ENCODE measurements at places on chromosomes 1 and 21.

DNA sequence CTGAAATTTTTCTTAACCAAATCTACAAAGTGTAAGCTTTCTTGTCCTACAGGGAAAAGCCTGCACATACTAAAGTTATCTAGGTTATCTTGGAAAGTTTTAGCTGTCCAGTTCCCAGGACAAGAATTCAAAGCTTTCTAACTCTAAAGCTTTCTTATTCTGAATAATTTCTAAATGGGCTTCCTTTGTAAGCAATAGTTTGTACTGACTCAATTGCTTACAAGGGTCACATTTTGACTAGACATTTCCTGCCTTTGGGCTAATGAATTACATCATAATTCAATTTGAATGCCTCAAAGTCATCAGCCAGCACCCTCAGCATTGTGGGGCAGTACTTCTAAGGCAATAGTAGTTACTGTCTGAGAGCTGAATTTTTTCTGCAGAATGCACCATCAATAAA, 223.0 kb downstream of the LTN1 start:
- DNase-seq: no peak

GRCh38 chr1:44631333-44631646, 43.0 kb downstream of the TMEM53 start:
- DNase-seq: no peak

DNA sequence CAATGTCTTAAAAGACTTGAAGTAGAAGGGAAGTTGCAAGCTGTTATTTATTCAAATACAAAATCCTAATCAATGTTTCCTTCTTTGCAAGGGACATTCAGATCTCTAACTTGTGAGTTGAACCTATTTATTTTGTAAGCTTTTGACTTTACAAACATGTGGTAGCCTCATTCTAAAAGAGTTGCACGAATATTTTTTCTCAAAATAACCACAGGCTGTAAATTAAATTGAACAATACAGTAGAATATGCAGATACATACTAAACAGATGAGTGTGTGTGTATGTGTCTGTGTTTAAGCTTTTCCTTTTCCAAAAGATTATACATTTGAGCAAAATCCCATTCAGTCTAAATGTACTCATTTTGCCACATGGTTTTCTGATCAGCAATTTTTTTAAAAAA, 4.8 kb upstream of the DYNLT5 start:
- no peak for DNase-seq

- no peak for DNase-seq
Measured at GRCh38 chr1:91689641-91690481, 189.2 kb downstream of the CDC7 start.

- DNase-seq: peak; percentile 72
Measured at GRCh38 chr21:39094847-39095579, 88.2 kb downstream of the PSMG1 start.

DNA sequence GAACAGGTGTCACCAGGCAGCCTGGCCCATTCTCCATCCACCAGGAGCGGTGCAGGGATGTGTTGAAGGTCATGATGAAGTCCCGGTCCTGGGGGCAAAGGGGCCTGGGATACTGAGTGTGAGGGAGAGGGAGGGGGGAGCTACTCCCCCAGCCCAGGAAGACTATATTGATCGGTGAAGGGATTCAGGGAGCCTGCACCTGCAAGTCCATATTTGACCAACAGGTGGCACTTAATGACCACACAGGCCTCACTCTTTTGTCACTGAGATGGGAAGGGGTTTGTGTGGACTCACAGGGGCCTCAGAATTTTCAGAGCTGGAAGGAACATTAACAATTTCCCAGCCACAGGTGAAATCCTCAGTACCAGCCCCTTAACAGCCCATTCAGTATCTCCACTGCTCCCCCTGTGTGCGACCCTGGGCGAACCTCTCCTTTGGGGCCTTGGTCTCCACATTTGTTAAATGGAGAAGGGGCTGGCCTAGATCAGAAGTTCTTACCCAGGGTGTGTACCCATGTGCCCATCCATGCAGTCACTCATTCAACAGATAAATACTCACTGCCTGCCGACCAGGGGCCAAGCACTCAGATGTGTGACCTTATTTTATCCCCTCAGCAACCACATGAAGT, 55.6 kb downstream of the NKAIN1 start:
- DNase-seq: peak; percentile 63

GRCh38 chr1:109383854-109384253, 13.9 kb downstream of the SORT1 start:
- DNase-seq: no peak

GRCh38 chr1:100631015-100631551, 88.5 kb upstream of the VCAM1 start:
- peak; percentile 62 for DNase-seq

DNA sequence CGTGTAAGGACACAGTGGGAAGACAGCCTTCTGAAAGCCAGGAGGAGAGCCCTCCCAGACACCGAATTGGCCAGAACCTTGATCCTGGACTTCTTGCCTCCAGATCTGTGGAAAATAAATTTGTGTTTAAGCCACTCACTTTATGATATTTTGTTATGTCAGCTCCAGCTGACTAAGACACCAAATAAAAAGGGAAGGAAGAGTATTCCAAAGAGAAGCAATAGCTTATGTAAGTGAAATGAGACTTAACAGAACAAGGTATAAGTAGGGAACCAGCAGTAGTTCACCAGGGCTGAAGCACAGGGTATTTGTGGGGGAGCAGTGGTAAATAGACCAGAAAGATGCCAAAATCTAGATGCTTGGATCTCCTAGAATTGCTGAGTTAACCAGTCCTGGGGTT, 94.2 kb upstream of the WLS start:
- DNase-seq: no peak

GRCh38 chr1:203340112-203340790, 10.7 kb downstream of the FMOD start:
- DNase-seq: peak; percentile 81

DNA sequence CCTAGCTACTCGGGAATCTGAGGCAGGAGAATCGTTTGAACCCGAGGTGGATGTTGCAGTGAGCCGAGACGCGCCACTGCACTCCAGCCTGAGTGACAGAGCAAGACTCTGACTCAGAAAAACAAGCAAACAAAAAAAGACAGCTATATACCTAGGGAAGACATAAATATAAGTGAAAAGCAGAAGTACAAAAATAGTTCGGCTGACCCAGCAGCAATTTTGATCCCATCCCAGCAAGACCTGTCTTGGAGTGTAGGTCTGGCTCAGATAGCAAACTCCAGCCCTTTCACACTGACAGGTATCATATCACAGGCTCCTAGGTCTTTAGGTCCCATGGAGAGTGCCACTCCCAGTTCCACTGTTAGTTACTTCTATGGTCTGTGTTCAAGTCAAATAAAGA, 14.6 kb downstream of the MTX1 start:
- DNase-seq: peak; percentile 77

DNA sequence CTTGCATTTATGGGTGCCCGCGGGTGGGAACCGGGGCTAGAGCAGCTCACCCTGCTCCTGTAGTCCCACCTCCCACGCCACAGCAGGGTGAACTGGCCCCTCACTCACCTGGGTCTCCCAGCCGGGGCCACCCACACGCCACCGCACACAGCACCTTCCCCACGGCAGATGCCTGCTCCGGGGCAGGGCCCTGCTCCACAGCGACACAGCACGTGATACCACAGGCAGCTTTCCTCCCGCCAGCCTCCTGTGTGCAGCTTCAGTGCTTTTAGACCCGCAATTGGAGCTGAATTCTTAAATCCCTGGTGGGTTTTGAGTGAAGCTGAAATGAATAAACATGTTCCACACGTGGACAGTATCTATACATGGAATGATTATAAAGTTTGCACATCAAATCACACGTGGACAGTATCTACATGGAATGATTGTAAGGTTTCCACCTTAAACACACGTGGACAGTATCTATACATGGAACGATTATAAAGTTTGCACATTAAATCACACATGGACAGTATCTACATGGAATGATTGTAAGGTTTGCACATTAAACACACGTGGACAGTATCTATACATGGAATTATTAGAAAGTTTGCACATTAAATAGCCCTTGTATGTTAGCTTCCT, 93.1 kb upstream of the COL6A1 start:
- DNase-seq: no peak

DNA sequence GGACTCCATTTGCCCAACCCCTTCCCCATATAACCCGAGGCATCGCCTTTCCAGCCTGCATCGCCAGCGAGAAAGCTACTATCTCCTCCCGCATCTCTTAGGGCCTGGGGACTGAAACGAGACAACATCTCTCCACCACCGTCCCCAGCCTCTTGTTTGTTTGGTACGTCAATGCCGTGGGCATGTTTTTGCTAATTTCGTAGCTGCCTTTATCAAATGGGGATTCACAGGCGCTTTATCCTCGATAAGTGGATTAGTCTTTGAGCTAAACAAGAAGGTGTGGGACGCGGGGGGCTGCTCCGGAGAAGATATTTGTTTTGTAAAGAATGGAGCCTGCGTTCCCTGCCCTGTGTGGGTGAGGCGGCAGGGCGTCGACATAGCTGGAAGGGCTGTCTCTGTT, 91.6 kb downstream of the PAX7 start:
- DNase-seq: no peak

DNA sequence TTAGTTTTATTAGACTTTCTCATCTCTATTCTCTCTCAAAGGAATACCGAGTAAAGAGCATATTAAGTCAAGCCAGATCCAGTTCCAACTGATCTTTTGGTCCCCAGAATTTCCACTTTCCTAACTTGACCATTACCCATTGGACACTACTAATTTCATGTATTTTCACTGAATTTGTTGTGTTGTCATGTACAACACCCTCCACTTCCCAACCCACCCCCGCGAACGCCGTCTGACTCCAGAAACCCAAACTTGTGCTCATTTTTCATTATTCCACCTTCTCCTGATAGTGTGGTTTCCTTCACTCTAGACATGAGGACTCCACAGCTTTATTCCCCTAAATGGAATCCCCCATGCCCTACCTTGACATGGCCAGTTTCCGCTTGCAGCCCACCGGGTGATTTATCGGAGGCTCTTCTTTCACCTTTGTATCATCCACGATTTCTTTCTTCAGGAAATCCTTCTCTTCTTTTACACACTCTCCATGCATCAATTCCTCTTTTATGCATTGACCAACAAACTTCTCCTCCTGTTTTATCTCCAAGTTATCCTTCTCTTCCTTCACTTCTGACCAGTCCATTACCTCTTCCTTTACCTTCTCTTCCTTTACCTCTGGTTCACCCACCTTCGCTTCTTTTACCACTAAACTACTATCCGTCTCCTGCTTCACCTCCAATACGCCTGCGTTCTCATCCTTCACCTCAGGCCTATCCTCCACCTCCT, 805 bp downstream of the ZNHIT6 start:
- DNase-seq: peak; percentile 11

GRCh38 chr1:30982937-30983336, 74.4 kb upstream of the SDC3 start:
- no peak for DNase-seq

GRCh38 chr1:241701483-241702295, 49.6 kb downstream of the WDR64 start:
- no peak for DNase-seq

- no peak for DNase-seq
Measured at GRCh38 chr1:235838021-235838420, 28.7 kb downstream of the LYST start.

DNA sequence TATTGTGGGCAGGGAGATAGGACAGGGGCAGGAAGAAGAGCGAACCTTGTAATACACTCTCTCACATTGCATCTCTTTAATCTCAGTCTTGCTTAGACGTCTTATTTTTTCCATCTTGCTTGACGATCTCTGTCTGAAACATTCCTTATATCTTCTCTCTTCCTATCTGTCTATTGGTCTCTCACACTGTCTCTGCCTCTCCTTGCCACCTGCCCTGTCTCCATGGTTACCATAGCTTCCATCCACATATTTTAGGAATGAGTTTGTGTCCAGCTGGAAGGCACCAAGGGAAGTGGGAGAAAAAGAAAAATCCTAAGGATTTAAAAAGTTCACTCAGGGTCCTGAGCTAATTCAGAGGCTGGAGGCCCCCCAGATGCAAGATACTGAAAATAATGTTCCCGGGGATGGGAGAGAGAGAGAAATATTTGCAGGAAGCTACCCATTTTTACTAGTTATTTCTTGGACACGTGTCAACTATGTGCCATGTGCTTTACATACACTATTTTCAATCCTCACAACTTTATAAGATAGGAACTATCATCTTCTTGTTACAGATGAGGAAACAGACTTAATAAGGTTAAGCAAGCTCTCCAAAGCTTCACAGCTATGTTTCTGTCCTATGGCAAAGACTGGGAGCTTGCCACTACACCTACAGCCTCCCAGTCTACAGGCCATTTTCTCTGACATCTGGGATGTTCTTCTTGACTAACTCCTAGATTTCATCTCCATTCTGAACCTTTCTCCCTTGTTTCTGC, 933 bp downstream of the ANKRD34A start:
- DNase-seq: no peak

- no peak for DNase-seq
Measured at GRCh38 chr1:98104289-98104688, 183.5 kb upstream of the DPYD start.

DNA sequence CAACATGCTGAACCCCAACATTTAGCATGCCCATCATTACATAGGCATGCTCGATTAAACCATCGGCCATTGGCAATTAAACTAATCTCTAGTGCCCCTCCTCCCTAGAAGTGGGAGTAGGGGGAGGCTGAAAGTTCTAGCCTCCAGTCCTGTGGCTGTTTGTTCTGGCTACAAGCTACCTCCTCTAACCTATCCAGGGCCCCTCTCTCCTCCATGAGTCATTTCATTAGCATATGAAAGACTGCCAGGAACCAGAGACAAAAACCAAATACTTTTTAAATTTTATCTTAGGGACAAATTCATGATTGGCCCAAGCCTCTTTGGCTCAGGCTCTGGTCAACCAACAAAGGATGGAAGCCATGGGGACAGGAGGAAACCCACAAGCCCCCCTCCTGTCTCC, 231.1 kb downstream of the CACNA1E start:
- no peak for DNase-seq

DNA sequence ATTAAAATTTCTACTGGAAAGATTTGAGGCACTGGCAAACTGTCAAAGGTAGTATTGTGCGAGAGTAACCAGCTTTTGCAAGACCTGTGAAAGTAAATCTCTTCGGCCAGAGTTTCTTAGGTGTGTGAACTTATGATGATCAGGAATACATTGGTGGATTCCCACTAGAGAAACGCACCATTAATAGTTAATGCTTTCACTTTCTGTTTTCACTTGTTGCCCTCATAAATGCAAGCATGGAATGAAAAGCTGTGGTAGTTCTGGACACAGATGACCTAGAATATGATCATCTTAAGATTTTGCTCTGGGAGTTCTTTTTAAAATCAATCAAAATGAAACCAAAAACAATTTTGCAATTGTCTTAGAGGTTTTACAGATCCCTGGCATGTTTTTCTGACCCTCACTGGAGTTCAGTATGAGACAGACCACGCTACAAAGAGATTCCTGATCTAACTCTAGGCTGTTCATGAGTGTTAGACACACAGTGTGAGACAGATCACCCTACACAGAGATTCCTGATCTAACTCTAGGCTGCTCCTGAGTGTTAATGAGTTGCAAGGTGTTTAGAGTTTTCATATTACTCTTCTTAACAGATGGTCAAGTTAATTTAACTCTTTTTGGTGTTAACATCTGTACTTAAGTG, 98.8 kb downstream of the SDCCAG8 start:
- no peak for DNase-seq

GRCh38 chr1:52111492-52111891, 30.4 kb upstream of the ZFYVE9 start:
- peak; percentile 57 for DNase-seq

- no peak for DNase-seq
Measured at GRCh38 chr1:94425821-94426484, 7.8 kb downstream of the ABCD3 start.

GRCh38 chr1:228136901-228137300, 3.2 kb upstream of the GUK1 start:
- DNase-seq: no peak

GRCh38 chr1:12209495-12209832, 20.4 kb upstream of the VPS13D start:
- no peak for DNase-seq

Measured in KBM-7 (cell line).